ENCODE measurements at places on chromosomes 6 and 20.

DNA sequence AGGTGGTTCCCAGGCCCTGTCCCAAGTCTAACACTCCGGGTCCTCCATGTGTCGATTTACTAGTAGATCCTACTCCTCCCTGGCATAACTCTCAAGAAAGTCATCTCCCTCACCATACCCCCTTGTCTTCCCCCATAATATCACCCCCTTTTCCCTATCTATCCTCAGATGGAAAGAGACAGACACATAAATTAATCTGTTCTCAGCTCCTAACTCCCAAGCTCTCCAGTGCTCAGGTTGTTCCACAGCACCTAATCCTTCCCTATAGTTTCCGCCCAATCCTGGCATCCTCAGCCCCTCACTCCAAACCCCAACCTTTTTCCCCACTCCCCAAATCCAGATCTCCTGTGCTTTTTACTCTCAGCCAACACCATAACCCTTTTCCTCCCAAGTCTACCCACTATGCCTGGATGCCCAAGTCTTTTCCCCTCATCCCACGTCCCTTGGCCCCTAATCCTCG is 808 bp downstream of the ILRUN start:
- DNase-seq = no peak

- DNase-seq = no peak
Measured at GRCh38 chr6:66198062-66198624, 491.1 kb upstream of the EYS start.

GRCh38 chr6:22001396-22002027 is 295.3 kb downstream of the PRL start:
- DNase-seq = no peak

DNA sequence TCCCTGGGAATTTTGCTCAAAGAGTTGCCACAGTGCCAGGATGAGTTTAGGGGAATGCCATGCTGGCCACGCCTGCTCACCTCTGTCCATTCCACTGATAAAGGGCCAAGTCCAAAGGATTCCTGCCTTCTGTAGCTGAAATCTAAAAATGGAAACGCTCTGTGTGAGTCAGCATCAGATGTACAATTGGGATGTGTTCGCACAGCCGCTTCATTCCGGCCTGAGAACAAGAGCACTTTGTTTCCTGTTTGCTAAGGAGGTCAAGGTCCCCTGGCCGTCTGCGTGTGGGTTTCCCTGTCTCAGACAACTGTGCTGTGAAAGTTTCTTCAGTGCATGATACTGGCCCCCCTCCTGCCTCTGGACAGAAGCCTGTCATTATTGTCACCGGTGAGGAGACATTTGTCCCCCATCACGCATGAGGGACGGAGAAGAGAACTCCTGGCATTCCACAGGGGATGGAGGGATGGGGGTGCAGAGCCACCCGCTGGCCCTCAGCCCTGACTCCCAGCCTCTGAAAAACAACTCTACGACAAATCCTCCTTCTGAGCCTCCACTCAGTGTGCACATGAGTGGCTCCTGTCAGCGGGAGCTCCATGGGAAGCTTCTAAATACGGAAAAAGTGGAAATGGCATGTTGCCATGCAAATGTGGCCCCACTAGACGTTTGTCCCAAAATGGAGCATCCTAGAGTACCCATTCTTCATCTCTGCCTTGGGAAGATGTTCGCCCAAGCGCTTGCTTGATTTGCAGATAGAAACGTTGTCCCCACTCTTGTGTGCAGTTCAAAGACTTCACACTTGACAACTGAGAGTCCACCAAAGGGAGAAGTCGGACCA is 143.5 kb upstream of the AFDN start:
- peak; percentile 67 for DNase-seq

DNA sequence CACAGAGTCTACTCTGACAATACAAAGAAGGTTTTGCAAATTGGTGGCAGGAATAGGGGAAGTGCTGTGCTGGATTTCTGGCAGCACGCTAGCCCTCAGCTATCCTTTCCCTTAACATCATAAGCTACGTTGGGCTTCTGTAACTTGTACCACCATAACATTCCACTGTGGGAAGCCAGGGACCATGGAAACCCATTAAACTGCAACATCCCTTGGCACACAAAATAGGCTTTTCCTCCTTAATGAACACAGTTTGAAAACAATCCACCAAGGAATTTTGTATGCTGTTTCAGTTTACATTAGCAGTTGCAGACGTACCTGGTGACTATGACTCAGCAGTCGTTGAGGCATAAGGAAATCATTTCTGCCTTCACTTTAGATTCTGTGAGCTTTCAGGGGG is 203.9 kb upstream of the RAB32 start:
- DNase-seq = peak; percentile 31

GRCh38 chr6:37129566-37129965 is 40.4 kb upstream of the PIM1 start:
- DNase-seq = no peak
